NCI-H2081 (cell line): ENCODE measurements at places on chromosomes 7 and 10.

DNA sequence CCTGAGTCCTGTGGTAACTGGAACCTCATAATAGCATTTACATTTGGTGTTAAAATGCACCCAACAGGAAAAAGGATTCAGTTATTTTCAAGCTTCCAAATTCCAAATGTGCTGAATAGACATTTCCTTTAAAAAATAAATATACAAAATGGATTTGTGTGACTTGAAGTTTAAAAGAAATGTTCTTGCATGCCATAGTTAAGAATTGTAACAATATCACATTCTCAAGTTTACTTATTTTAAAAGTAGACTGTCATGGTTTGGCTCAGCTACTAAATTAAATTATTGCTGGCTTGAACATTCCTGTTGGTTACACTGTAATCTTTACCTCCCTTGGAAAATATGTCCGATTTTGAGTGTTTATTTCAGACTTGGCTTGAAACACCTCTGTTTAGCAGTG lies 31.5 kb downstream of the BICC1 start:
- no peak for DNase-seq

GRCh38 chr10:97336942-97337831 lies 2.7 kb upstream of the FRAT2 start:
- no peak for DNase-seq

DNA sequence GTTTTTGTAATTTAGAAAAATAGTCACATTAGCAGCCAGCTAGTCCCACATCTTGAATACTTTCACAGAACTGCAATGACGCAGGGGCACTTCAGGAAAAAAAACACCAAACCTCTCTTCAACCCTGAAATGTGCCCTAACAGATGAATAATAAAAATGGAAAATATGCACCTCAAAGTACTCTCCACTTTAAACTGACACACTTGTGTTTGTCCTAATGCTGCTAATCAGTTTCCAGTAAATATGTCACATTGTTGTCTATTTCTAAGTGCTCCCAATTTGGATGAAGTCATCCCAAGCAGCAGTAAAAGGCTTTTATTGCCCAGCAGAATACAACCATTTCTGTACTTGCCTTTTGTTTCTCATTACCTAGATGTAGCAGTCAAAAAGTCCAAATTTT lies 86.7 kb downstream of the PARD3 start:
- no peak for DNase-seq

GRCh38 chr10:122487174-122487765 lies 25.9 kb downstream of the HTRA1 start:
- DNase-seq = no peak

- DNase-seq = no peak
Observed at GRCh38 chr7:143040209-143040715, 11.9 kb upstream of the OR6V1 start.

GRCh38 chr10:69469976-69470375 lies 18.7 kb downstream of the TSPAN15 start:
- DNase-seq = no peak

DNA sequence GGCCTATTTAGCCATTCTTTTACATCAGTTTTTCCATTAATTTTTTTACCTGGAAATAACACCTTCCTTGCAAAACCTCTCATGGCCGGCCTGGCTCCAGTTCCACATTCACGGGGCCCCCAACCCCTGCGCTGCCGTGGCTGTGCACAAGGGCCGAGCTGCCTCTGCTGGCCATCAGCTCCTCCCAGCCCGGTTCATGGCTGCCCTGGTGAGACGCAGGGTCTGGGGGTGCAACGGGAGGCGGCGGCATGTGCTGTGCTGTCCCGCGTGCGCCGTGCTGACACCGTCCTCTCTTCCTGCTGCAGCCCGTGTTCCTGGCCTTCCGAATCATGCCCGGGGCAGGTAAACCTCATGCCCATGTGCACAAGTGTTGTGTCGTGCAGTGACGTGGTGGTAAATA lies 4.4 kb downstream of the NKX6-2 start:
- DNase-seq = no peak

GRCh38 chr7:117138981-117139380 lies 183.9 kb downstream of the WNT2 start:
- DNase-seq = no peak

- DNase-seq = no peak
Observed at GRCh38 chr7:24764972-24765744, 7.9 kb upstream of the GSDME start.
